Stimulated activated CD4-positive, alpha-beta T cell treated with anti-CD3 and anti-CD28 coated beads, TNF-alpha, amount 100 ng/mL, for 48 hours (primary cell): ENCODE measurements at places on chromosomes 12 and 14.

- DNase-seq: no peak
Measured at GRCh38 chr12:132170637-132171292, 26.5 kb downstream of the NOC4L start.

DNA sequence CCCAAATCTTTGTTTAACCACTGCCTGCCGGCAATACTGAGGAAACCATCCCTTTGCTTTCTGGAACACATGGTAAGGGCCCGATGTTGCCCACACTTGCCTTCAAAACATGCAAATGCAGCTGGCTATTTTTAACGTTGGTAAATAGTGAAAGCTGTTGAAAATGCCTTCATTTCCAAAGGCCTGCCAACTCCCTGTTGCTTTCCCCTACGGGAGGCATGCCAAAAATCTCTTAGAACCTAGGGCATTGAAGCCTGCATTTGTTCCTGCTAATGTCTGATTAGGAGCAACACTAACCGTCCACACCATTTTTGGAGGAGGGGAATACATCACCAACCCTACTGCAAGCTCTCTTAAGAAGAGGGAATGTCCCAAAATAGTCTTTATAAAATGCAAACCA is 152.6 kb upstream of the NOS1 start:
- no peak for DNase-seq

GRCh38 chr12:114684098-114684869 is at the start of gene TBX3:
Gene TBX3, minus strand, starts transcription at chr12:114684175. Its CDS starts 975 bp downstream, at chr12:114683200.
- peak; percentile 30 for DNase-seq

GRCh38 chr12:20189767-20190166 is 178.6 kb upstream of the PDE3A start:
- DNase-seq: no peak

DNA sequence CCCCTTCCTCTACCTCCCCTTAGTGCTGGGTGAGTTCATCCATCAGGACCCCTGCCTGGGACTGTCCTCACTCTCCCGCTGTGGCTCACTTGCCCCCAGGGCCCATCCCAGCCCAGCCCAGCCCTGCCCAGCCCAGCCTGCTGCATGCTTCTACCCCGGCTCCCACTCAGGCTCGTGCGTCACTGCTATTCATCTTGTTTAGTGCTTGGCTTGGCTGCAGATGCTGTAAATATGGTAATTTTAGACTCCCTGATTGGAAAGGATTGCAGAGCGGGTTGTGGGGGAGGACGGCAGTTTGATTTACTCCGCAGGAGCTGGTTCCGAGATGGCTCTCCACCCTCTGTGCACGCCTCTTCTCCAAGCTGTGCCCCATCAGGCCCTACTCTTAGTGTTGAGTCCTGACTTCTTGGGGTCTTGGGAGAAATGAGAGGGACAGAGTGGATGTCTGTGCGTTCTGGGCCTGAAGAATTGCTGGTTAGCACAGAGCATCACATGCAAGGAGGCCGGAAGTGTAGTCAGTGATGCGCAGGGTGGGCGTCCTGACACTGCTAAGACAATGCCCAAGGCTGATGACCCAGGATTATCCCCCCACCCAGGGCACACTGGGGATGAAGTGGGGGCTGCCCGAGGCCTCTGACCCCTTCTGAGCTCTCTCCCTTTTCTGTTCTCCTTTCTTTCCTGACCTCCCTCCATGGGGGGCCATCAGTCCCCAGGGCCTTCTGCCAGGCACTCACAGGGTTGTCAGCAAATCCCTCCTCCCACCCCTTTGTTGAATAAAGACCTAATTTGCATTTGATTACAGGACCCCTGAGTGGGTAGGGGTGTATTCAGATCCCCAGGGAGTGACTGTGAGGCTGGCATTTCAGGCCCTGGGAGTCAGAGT is 244.4 kb downstream of the ZFP36L1 start:
- DNase-seq: no peak

DNA sequence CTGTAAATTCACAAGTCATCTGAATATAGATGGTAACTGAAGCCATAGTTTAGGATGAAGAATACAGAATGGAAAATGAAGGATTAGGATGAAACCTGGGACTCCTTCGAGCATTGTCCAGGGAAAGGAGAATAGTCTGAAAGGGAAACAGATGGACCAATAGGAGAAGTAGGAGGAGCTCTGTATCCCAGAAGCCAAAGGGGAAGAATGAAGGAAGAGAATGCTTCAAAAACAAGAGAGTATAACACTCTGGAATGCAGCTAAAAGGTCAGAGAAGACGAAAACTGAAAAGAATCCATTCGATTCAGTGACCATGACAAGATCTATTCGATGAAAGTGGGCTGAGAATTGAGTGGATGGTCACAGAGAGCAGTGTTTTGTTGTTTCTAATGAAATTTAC is 1.0 kb downstream of the GMFB start:
- no peak for DNase-seq

GRCh38 chr14:95268350-95268749 is 51.4 kb downstream of the CLMN start:
- no peak for DNase-seq

GRCh38 chr14:92511453-92512238 is 1.9 kb upstream of the RIN3 start:
- DNase-seq: no peak

DNA sequence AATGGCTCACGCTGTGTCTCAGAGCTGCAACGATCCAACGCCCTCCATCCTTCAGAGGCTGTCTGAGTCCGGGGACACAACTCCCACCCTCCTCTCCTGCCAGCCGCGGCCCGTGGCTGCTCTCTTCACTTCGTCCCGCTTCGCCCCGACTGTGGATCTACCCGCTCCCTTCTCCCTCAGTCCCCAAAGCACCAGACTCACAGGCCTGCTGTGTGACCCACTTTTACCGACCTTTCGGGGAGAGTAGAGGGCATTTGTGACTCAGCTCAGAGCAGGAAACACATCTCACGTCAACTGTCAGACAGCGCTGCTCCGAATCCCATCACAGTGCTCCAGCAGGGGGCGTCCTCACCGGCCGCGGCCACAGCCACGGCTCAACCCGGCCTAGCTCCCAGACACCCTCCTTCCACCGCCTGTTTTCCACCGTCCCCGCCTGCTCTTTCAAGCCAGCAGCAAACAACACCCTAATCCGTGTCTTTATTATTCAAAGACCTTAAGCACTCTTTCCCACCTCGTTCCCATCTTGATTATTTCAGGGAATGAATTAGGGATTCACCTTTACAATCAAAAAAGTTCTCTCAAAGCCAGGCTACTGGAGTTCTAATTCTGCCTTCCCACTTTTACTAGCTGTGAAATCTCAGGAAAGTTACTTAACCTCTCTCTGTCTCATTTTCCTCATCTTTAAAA is 5.0 kb upstream of the AQP2 start:
- DNase-seq: peak; percentile 82

DNA sequence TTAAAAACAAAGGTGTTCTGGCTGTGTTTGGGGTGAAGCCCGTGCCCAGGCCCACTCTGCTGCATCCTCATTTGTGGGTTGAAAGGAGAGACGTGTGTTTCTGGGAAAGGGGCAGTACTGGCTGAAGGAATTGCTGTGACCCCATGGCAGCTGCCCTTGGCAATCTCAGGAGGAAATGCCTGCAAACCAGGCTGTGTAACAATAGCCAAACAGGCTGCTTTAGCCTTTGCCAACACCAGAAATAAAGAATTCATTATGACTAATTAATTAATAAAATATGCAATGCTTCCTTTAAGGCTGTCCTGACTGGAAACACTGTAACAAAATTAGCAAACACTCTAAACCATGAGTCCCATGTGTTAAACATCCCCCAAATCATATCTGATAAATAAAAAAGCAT is 53.0 kb upstream of the KRR1 start:
- no peak for DNase-seq

GRCh38 chr12:120610560-120610959 is 29.4 kb upstream of the POP5 start:
- no peak for DNase-seq

DNA sequence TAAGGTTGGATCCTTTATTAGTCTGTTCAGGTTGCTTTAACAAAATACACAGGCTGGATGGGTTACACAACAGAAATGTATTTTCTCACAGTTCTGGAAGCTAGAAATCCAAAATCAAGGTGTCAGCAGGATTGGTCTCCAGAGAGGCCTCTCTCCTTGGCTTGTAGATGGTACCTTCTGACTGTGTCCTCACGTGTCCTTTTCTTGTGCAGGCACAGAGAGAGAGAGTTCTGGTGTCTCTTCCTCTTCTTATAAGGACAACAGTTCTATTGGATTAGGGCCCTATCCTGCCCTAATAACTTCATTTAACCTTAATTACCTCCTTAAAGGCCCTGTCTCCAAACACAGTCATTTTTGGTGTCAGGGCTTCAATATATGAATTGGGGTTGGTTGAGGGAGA is 4.6 kb upstream of the ANKRD33 start:
- DNase-seq: no peak

GRCh38 chr12:123937707-123938591 is 34.7 kb downstream of the CCDC92 start:
- peak; percentile 14 for DNase-seq

DNA sequence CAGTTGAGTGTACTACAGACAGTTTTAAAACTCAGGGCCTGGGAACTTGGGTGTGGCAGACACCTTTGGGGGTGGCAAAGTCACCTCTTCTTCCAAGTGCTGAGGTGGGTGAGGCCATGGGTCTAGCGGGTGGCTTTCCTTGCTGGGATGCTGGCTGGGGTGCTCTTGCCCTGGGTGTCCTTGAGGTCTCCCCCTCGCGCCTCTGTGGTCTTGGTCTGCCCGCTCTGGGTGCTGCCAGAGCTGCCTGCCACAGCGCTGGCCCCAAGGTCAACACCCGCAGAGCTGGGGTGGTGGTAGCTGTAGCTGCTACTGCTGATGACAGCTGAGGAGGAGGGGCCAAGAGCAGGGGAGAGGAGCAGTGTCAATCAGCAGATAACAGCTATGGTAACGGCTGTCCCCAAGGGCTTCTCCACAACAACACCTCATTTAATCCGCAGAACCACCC is 6.8 kb downstream of the KRT74 start:
- no peak for DNase-seq

DNA sequence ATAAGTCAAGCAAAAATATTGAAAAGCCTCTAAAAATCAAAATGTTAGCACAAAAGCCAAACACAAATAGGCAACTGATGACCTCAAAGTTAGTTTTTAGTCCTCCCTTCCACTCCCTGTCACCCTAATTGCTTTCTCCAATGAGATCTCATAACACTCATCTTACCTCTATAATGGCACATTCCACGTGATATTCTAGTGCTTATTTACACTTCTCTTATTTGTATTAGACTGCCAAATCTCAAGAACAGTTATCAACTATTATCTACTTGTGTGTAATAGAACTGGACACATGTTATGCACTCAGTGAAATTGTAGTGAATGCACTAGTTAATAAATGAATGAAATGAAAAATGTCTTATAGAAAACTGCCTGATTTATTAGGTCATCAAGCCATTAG is 55.5 kb upstream of the AVPR1A start:
- no peak for DNase-seq

DNA sequence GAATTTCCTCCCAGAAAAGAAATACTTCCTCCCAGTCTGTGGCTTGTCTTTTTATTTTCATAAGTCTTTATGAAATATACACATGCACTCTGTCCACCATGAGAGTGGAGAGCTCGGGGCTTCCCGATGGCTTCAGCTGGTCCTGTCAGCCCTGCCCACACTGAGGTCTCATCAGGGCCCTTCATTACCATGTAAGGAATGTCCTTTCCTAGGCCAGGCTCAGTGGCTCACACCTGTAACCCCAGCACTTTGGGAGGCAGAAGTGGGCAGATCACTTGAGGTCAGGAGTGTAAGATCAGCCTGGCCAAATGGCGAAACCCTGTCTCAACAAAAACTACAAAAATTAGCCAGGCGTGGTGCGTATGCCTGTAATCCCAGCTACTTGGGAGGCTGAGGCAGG is 77.0 kb downstream of the CPSF2 start:
- DNase-seq: no peak

GRCh38 chr12:74725154-74725553 is 187.5 kb downstream of the ATXN7L3B start:
- DNase-seq: no peak

DNA sequence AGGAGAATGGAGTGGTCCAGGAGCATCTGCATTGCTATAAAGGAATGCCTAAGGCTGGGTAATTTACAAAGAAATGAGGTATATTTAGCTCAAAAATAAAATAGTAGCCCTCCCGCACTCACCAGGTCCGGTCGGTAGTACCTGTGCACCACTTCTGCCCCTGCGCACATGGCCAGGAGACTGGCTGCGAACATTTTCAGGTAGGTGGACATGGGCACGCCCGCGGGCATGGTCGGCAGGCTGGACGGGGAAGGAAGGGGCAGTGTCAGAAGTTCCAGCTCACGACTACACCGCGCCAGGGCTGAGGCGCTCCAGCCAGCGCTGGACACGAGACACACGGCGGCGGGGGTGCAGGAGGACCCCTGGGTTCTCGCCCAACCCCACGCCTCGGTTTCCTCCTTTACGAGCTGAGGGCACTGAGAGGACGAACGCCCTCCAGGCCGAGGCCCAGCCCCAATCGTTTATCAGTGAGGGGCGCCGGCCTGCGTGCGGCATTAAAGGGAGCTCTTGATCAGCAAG is 9.1 kb upstream of the TDG start:
- no peak for DNase-seq

- no peak for DNase-seq
Measured at GRCh38 chr12:51636986-51637385, 46.0 kb downstream of the SCN8A start.

- no peak for DNase-seq
Measured at GRCh38 chr14:100114109-100114765, 45.2 kb downstream of the DEGS2 start.

GRCh38 chr12:80235944-80236343 is 136.6 kb downstream of the OTOGL start:
- DNase-seq: no peak

- DNase-seq: peak; percentile 33
Measured at GRCh38 chr12:104930388-104931326, 27.4 kb downstream of the SLC41A2 start.

DNA sequence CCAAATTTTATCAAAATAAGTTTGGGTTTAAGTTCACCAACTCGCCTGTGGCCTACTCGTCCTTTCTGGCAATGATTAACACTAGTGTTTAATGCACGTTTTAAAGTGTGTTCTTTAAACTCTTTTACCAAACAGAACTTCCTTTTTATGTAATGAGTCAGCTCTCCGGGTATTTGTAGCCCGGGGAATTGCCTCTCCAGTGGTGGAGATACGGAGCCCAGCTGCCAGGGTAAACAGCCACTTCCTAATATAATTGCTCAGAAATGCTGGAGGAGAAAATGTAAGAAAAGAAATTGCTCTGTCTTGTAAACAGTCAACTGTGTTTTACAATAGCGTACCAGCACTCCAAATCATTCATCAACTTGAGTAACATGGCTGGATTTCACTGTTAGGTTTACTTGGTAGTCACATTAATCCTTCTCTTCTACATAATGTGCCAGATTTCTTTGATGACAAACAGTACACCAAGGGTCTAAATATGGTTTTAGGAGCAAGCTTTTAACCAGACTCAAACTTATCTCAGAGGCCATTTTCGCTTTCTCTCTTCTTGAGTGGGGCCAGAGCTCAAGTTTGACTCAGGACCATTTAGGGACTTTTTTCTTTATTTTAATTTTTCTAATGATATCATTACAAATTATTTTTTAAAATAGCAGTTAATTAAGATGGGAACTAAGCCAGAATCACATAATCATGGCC is 101.2 kb upstream of the SLC38A2 start:
- DNase-seq: no peak
